Stimulated activated CD4-positive, alpha-beta T cell treated with anti-CD3 and anti-CD28 coated beads, TNF-alpha, amount 100 ng/mL, for 4 hours (primary cell): ENCODE measurements at places on chromosomes 2 and 18.

DNA sequence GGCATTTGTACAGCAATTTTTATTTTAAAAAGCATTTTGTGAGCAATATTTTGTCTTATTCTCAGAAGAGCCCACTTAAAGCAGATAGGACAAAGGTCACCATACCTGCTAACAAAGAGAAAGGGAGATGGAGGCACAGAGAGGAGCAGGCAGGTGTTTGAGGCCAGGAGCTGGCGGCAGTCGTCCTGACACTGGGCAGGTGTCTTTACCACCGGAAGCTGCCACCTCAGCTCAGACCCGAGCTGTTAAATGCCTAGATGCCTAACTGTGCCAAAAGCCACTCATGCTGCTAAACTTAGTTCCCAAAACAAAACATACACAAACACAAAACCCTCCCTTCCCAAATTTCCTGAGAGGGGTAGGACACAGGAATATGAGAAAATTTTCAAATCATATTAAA, 120.9 kb downstream of the CNTNAP5 start:
- DNase-seq: no peak

GRCh38 chr18:79366177-79367094, 29.3 kb upstream of the NFATC1 start:
- DNase-seq: no peak

DNA sequence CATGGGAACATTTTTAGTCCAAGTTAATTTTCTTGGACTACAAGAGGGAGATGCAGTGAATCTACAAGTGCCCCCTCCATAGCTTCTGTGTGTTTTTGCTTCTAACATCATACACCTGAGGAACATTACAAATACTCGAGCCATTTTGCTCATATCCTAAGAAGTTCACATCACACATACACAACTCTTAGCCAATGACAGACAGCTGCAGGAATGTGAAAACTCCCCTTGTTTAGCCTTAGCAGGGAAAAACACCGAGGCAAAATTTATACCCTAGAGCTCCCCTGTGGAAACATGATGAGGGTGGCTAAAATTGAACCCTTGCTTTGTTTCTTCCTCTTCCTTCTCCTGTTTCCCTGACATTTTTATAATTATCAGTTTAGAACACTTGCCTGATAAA, 928.3 kb upstream of the NRXN1 start:
- DNase-seq: no peak

DNA sequence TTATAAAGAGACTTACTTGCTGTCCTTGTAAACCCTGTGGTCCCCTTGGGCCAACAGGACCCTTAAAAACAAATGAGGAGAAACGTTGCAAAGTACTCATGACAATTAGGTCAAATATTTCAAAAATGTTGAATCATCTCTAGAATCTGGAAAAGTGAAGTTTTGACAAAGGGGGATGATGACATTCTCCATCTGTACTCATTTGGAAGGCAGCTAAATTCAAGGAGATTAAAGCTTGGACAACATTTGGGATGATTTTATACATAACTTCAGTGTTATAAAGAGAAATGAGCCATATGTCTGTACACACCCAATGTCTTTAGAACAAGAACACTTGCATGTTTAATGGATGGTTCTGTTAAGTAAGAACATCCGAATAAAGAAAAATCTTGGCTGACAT, 92.9 kb downstream of the COL5A2 start:
- DNase-seq: no peak

GRCh38 chr2:169237286-169237685, 125.0 kb downstream of the LRP2 start:
- DNase-seq: no peak

- DNase-seq: no peak
Measured at GRCh38 chr2:210230518-210230917, 5.3 kb upstream of the ACADL start.

DNA sequence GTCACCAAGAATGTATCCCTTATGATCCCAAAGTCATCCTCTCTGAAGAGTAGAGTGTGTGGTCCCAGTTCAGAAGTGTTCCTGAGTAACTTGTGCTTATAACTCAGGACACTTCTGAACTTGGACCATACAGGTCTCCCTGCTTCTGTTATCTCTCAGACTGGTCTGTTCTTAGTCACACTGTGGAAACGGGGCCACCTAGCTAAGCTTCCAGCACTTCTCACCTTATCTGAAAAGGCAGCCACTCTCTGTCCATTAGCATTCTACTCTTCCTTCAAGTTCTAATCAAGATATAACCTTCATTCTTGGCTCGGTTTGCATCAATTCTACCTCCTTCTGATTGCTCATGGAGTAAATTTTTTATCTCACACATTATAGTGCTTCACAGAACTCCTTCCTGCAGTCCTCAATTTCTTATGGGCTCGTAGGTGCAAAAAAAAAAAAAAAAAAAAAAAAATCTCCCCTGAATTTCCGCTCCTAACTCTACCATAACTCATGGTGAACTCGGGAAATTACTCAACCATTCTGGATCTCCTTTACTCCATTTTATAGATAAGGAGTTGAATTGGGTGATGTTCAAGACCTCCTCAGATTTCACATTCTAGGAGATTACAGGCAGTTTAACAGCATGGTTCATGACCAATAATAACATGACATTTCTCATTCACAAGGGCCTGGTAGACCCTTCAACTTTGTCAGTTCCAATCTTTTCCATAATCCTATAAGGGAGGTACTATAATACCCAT, 108.4 kb downstream of the TACR1 start:
- DNase-seq: no peak

DNA sequence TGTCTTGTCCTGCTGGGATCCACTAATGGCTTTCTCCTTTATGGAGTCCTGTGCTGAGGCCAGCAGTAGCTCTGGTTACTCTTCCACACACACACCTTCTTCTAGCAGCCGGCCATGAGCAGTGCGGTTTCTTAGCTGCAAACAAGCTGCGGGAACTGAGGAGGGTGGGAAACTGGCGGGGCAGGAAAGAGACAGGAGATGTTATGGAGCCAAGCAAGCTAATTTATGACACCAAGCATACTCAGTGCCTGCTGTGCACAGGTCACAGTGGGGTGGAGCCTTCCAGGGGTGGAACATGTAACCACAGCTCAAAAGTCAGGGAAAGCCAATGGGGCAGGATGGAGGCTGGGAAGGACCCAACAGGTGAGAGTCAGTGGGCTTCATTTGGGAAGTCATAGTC, 180.8 kb downstream of the FAM210A start:
- no peak for DNase-seq

GRCh38 chr18:37430357-37431076, 135.1 kb downstream of the CELF4 start:
- DNase-seq: no peak

GRCh38 chr2:240155745-240156390, 15.4 kb upstream of the OTOS start:
- no peak for DNase-seq

DNA sequence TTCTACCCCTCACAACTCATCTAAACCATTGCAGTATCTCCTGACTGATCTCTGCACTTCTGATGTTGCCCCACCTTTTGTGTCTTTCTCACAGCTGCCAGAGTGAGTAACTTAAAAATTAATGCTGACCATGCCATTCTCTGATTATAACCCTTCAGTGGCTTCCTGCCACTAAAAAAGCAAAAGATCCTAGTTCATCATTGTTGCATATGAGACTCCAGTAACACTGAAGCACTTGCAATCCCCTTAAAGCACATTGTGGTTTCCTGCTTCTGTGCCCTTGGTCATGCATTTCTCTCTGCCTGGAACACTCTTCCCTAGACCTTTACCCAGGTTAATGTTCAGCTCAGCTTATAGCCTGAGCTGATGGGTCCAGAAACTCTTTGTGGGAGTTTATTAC, 95.1 kb upstream of the WDSUB1 start:
- no peak for DNase-seq

DNA sequence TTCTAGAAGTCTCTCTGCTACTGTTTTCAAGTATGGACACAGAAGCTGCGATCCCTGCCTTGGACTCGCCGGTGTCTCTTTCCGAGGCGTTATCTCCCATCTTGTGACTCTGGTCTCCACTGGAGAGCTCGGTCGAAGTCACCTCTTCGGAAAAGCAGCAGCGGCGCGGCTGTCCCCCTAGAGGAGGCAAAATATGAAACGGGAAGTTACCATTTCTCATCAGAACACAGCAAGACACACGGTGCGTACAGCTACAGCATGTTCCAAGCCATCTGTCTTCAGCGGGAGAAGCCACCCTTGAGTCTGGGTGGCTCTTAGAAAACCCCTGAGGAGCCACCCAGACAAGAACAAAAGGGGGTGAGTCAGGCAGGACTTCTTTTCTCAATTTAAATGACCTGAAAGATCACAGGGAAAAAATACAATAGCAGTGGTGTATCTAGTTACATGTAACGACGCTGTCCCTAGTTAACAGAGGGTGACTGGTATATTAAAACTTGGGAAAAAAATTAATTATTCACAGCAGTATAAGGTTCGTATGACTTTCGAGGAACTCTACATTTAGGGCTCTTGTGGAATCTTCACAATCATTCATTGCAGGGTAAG, 114.8 kb downstream of the ZNF516 start:
- DNase-seq: no peak

DNA sequence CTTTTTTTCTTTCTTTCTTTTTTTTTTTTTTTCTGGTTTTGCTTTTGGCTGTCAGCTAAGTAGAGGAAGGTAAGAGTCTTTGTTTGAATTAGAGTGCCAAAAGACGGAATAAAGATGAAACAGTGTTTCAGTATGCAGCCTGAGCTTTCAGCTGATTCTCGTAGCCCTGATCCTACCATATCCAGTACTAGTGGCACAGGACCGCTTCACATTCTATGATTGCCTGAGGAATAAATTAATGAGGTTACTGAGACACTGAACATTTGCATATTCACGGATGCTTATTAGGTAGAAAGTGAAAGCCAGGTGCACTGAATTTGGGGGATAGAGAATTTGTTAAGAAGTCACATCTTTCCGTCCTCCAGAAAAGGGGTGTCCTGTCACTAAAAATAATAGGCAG, 421.5 kb upstream of the POU3F3 start:
- no peak for DNase-seq

DNA sequence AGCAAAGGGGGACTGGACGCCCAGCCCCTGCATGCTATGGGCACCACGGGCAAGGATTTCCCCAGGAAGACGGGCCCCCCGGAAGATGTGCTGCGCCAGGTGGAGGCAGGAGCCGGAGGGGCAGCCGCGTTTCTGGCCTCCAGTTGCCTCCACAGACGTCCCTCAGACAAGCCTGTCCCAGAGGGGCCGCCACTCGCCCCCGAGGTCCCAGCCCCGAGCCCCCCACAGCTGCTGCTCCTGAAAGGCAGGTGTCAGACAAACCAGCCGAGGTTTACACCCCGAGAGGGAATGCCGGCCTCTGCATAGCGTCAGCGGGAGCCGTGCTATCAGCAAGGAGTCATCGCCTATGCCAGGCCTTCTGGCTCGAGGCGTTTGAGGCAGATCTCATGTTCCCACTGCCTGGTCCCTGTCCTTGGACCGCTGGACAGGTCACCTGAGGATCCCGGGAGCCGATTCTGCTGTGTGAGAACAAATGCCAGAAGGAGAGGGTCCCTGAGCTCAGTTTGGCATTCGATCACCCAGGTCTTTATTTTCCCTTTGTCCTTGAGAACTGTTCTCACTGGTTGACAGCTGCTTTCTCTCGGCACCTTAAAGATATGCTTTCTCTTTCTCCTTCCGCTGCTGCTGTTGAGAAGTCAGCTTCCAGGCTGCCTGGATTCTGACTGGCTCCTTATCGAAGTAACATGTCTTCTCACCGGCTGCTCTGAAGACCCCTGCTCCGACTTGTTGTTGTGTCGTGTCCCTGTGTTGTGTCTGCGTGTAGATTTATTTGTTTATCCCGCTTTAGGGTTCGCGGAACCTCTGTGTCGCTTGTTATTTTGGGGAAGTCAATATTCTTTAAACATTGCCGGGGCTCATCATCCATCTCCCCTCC, 20.6 kb downstream of the CROCC2 start:
- DNase-seq: no peak
